ENCODE measurements at places on chromosomes 12 and 14.

- no peak for DNase-seq
Measured at GRCh38 chr12:78878459-78878858, 13.9 kb downstream of the SYT1 start.

DNA sequence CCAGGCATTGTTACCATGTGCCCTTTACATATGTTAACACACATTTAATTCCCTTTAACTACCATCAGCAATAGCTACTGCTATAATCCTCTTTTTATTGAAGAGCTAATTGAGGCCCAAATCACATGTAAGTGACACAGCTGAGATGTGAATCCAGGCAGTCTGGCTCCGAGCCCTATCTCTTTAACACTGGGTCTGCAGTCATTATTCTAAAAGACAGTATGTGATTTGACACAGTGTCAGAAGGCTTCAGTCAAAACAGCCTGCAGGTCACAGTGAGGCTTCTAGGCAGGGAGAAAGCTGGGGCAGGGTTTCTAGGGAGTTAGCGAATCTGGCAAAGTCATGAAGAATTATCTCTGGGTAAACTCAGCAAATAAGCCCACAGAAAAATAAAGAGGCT, 148.2 kb downstream of the KIF21A start:
- no peak for DNase-seq

- no peak for DNase-seq
Measured at GRCh38 chr12:106299202-106299774, 3.2 kb upstream of the TCP11L2 start.

GRCh38 chr12:18861287-18861858, 123.5 kb downstream of the CAPZA3 start:
- no peak for DNase-seq

DNA sequence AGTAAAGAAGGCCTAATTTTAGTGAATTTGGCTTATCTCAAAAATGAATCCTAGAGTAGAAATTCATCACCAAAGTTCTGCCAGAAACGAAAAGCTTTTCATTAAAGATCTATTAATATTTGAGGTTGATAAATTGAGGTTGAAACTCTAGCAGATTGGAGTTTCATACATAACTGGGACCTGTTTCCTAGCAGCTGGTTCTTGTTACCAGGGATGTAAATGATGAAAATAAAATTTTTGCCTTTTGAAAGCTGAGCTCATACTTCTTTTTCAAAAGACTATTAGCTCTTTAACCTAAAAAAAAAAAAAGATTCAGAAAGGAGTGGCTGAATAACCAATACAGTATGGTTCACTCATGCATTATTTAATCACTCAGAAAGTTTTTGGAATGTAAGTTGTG, 98.3 kb downstream of the PTGER2 start:
- no peak for DNase-seq

DNA sequence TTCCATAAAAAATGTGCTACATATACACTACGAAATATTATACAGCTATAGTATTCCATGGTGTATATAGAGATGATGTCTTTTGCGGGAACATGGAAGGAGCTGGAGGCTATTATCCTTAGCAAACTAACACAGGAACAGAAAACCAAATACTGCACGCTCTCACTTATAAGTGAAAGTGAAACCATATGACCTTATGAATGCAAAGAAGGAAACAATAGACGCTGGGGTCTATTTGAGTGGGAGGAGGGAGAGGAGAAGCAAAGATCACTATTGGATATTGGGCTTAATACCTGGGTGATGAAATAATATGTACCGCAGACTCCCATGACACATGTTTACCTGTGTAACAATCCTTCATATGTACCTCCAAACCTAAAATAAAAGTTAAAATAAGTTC, 142.8 kb downstream of the LRFN5 start:
- DNase-seq = no peak
